Bronchial smooth muscle cell (primary cell): ENCODE measurements at places on chromosomes 13 and 19. TPM values are rescaled to one million over a fixed set of nuclear protein-coding genes. Genes with fewer than 3 reads are reported as not detected.

The GAPDHS gene
- not detected in 2 replicates for total RNA-seq

The SYNE4 gene
- total RNA-seq = 0.16 TPM in 1 of 2 replicates, not detected in the other

The TUBA3C gene
- not detected in 2 replicates for total RNA-seq

The PABPC3 gene
- total RNA-seq = under 0.01 and 0.17 TPM in 2 replicates

The TNPO2 gene
- 33.9 and 41.4 TPM in 2 replicates for total RNA-seq

The CALR3 gene
- 0.16 TPM in 1 of 2 replicates, not detected in the other for total RNA-seq

The ZNF134 gene
- 15.9 and 19.7 TPM in 2 replicates for total RNA-seq

The POLRMT gene
- 14.7 and 17.2 TPM in 2 replicates for total RNA-seq

The CGB3 gene
- total RNA-seq = not detected in 2 replicates

The KLK1 gene
- total RNA-seq = not detected in 2 replicates

The LAMP1 gene
- 231 and 301 TPM in 2 replicates for total RNA-seq

The C1QTNF9B gene
- 0.43 and 0.95 TPM in 2 replicates for total RNA-seq

The APBA3 gene
- 12.1 and 12.5 TPM in 2 replicates for total RNA-seq

The ACER1 gene
- 0.09 TPM in 1 of 2 replicates, not detected in the other for total RNA-seq

The FGF21 gene
- total RNA-seq = not detected in 2 replicates

The APOC1 gene
- 0.69 and 0.79 TPM in 2 replicates for total RNA-seq

The FAM83E gene
- total RNA-seq = 0.34 and 0.63 TPM in 2 replicates

The MADCAM1 gene
- under 0.01 TPM in 1 of 2 replicates, not detected in the other for total RNA-seq

The ZFP36 gene
- total RNA-seq = 2.4 and 3.0 TPM in 2 replicates
